ENCODE measurements at places on chromosomes 3 and 15.

DNA sequence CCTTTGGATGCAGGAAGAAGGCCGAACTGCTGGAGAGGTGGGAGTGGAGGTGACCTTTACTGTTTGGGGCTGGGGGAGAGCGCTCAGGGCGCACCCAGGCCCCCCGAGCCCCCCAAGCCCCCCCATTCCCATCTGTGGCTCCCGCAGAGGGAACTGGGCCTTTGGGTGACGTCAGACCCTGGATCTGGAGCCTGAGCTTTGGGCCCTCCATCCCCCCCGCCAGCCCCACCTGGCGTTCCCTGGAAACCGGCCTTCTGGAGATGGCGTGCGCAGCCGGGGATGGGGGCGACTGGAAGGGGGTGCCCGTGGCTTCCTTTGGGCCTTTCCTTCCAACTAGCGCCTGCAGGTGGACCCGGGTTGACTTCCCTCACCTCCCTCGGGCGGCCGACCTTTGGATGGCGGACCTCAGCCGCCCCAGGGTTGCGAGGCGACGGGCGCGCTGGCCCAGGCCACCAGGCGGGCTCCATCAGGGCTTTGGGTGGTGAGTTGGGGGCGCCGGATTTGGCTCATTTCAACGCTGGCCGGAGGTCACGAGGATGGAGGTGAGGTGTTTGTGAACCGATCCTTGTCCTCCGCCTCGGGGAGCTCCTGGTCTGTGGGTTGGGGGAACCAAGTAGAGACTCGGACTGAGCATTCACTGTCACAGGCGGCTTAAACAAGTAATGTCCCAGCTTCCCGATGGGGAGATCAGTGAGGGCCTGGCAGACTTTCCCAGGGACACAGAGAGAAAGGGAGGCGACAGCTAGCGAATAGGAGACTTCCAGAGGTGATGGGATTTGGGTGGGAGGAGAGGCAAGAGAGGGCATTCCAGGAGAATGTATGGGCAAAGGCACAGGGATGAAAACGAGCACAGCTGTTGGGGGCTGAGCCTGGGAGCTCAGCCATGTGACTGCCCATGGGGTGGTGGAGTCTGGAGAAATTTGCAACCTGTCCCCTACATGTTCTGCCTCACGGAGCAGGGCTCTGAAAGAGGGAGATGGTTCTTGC is 709 bp downstream of the SCAMP5 start:
- no peaks in the 10 kb centered on the region for H3K36me3 ChIP-seq
- H3K4me3 ChIP-seq: peak overlapping the region; percentile 74
- no peaks in the 10 kb centered on the region for H3K27me3 ChIP-seq
- H3K4me1 ChIP-seq: peaks cover 19% of the 10 kb centered on the region
- DNase-seq: no peak
- no peak overlapping the region for H3K27ac ChIP-seq

GRCh38 chr3:99753268-99753975 is 64.2 kb upstream of the CMSS1 start:
- no peak for DNase-seq
- no peaks in the 10 kb centered on the region for H3K36me3 ChIP-seq
- no peaks in the 10 kb centered on the region for H3K4me1 ChIP-seq

GRCh38 chr3:1942781-1943180 is 155.9 kb upstream of the CNTN4 start:
- no peaks in the 10 kb centered on the region for H3K4me1 ChIP-seq
- H3K36me3 ChIP-seq: no peaks in the 10 kb centered on the region
- no peak overlapping the region for H3K4me3 ChIP-seq
- H3K27me3 ChIP-seq: no peaks in the 10 kb centered on the region
- no peak for DNase-seq
- no peak overlapping the region for H3K27ac ChIP-seq

DNA sequence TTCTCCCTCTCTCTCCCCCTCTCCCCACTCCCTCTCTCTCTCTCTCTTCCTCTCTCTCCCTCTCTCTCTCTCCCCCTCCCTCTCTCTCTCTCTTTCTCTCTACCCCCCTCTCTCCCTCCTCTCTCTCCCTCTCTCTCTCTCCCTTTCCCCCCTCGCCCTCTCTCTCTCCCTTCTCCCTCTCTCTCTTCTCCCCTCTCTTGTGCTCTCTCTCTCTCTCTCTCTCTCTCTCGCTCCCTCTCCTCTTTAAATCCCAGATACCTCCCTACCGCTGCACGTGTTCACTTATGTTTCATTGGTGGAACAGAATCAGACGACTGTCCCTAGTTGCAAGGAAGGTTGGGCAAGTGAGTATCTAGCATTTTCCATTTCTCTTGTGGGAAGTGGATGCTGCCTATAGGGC is 166.5 kb downstream of the EBLN2 start:
- H3K27me3 ChIP-seq: peaks cover 2% of the 10 kb centered on the region
- no peaks in the 10 kb centered on the region for H3K4me1 ChIP-seq
- H3K27ac ChIP-seq: no peak overlapping the region
- DNase-seq: no peak
- no peaks in the 10 kb centered on the region for H3K36me3 ChIP-seq

GRCh38 chr3:134956844-134957243 is 161.8 kb downstream of the EPHB1 start:
- no peaks in the 10 kb centered on the region for H3K4me1 ChIP-seq
- no peak for DNase-seq
- no peak overlapping the region for H3K27ac ChIP-seq

GRCh38 chr15:98493966-98494511 is 154.3 kb upstream of the IGF1R start:
- H3K36me3 ChIP-seq: no peaks in the 10 kb centered on the region
- no peaks in the 10 kb centered on the region for H3K27me3 ChIP-seq
- no peak for DNase-seq

All from T-cell (primary cell).